CD4-positive, alpha-beta T cell treated with Interleukin-12 subunit alpha and Interleukin-12 subunit beta, for 1 hour (primary cell): ENCODE measurements at places on chromosomes 1 and 21.
A peak's percentile ranks its signal among the peaks of the same experiment; 100 is the strongest.

GRCh38 chr21:39087238-39088030, 95.8 kb downstream of the PSMG1 start:
- DNase-seq = no peak

GRCh38 chr1:193348769-193349535, 162.5 kb upstream of the B3GALT2 start:
- DNase-seq = no peak

GRCh38 chr1:206855859-206856258, 9.6 kb upstream of the IL20 start:
- DNase-seq = no peak

GRCh38 chr1:59020151-59020997, 236.5 kb upstream of the JUN start:
- DNase-seq = peak; percentile 69

DNA sequence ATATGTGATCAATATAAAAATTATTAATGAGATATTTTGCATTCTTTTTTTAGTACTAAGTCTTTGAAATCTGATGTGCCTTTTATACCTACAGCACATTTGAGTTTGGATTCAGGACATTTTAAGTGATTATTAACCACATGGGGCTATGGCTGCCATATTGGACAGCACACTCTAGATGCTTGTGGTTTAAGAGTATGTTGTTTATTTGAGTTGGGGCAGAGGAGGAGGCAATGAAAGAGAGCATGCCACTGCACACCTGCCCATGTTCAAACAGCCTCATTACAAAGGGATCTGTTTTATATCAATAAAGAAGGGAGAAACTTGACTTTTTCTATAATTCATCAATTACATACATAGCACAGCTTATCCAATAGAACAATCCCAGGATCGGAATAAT, 99.4 kb upstream of the EDEM3 start:
- DNase-seq = no peak

GRCh38 chr1:55812281-55812680, 597.1 kb upstream of the USP24 start:
- DNase-seq = no peak

DNA sequence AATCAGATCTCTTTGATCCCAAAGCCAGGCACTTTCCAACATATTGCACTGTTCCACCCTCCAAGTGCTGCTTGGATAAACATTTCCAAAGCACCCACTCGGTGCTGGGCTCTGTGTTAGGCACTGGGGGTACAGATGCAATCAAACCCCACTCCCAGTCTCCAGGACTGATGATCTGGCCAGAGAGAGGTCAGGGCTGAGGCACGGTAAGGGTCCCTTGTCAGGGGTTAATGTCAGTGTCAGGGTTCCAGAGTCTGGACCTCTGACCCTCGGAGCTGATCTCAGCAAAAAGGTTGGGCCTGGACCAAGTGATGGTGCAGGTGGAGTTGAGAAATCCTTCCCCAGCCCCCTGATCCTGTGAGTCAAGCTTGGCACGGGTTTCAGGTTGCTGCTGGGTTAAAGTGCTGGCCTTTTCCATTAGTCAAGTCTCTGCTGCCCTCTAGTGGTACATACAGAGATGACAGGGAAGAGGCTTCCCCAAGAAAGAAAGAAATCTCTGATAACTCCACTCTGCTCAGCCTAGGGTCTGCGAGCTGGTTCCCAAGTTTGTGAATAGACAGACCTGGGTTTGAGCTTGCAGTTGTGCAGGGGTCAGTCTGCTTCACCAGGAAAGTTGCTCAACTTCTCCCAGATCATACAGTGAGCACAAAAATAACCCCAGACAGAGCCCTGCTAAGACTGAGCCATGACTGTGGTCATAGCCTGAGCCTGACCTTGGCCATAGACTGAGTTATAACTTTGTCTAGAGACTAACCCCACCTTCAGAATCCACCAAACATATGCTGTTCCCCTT, 74.6 kb downstream of the DMRTA2 start:
- DNase-seq = peak; percentile 53

DNA sequence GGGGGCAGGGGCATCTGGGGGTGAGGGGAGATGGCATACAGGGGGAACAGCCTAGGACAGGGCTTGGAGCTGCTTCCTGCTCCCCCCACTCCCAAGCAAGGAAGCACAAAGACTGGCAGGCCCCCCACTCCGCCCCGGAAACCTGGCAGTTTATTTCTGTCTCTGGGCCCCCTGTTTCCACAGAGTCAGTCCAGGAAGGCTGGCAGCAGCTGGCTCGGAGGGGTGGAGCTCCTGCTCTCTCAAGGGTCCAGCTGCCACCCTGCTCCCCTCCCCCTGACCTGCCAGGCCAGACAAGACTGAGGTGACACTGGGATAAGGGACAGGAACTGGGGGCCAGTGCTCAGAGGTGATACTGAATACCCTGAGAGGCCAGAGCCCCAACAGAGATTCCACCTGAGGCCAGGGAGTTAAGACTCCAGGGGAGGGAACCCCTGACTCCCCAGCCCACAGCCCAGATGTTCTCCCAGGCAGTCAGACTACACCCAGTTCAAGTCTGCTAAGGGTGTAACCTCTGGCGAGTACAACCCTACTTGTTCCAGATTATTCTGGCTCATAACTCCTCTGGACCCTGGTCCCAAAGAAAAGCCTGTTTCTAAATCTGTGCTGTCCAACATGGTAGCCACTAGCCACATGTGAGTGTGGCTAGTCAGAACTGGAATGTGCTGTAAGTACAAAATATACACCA, 26.3 kb downstream of the AHDC1 start:
- DNase-seq = no peak

- DNase-seq = no peak
These were observed 6.0 kb upstream of the LIN28A start for GRCh38 chr1:26404641-26405040.

GRCh38 chr1:241950390-241950789, 7.2 kb upstream of the BECN2 start:
- DNase-seq = no peak

DNA sequence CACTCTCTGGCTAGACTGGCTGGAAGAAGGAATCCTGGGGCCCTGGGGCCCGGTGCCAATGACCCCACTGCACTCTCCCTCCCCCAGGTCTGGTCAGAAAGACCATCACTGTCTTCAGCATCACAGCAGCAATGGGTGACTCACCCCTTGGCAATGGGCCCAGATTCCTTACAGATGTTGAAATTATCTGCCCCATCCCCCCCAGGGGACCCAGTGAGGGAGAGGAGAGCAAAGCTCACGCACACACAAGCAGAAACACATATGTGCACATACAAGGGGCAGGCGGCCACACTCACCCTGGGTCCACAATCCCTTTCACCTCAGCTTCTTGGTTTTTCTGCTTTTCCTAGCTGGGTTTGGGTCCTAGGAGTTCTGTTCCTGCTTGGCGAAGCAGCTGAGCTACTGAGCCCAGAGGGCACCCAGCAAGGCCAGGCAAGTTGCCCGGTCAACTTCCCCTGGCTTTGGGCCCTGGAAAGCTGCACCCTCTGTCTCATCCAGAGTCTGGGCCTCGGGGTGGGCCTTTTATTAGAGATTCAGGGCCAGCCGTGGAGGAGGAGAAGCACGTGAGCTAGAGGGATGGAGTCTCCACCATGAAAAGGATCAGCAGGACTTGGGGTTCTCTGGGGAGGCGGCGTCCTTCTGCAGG, 2.6 kb downstream of the COL16A1 start:
- peak; percentile 11 for DNase-seq

DNA sequence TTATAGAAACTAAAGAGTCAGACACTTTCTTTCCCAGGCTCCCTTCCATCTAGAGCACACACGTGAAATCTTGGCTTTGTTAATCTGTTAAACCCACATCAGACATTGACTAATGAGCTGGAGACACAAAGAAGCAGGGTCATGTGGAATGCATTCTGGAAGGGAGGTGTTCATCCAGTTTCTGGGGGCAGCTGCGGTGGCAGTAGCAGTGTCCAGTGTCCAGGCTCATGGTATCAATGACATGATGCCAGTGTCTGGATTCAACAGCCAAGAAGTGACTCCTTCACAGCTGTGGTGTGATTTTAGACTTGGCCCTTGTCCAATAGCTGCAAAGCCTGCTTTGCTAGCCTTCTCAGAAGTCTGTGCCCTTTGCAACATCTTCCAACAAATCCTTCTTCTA, 95.2 kb downstream of the NTPCR start:
- no peak for DNase-seq

DNA sequence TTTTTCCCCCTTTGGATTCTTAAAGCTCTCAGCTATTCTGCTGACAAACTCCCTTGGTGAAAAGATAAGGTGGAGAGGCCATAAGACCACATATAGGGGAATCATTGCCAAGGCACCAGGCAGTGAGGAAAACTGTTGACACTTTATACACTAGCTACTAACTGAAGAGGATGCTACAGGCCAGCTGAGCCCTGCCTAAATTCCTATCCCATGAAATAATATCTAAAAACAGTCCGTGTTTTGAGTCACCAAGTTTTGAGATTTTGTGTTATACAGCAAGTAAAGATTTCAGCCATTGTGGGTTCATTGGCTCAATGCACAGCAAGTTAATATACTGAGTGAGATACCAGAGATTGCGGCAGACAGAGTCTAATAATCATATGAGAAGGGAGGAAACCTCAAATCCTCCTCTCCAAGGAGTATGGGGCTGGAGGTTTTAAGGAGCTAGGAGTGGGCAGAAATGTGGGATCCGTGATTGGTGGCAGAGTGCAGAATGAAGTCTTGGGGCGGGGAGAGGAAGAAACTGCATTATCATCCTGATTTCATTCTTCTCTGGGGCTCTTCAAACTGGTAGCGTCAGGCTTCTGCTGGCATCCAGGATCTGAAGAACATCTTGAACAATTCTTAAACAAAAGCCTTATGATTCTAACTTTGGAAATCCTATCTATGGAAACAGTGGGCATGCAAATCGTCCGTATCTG, 9.2 kb downstream of the CLDN8 start:
- DNase-seq = no peak

DNA sequence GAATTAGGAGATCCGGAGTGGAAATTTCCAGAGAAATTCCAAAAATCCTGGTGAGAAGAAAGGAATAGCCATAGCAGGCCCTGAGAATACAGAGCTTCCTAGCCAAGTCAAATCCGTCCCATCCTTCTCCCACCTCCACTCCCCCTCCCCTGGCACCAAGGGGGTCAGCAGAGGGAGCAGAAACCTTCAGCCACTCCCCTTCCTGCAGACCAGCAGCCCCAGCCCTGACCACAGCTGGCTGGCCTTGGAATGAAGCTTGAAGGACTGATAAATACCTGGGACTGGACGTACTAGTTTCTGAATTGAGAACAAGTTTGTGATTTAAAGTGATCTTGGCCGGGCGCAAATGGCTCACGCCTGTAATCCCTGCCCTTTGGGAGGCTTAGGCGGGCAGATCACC, 13.8 kb upstream of the RIPPLY3 start:
- DNase-seq = no peak

DNA sequence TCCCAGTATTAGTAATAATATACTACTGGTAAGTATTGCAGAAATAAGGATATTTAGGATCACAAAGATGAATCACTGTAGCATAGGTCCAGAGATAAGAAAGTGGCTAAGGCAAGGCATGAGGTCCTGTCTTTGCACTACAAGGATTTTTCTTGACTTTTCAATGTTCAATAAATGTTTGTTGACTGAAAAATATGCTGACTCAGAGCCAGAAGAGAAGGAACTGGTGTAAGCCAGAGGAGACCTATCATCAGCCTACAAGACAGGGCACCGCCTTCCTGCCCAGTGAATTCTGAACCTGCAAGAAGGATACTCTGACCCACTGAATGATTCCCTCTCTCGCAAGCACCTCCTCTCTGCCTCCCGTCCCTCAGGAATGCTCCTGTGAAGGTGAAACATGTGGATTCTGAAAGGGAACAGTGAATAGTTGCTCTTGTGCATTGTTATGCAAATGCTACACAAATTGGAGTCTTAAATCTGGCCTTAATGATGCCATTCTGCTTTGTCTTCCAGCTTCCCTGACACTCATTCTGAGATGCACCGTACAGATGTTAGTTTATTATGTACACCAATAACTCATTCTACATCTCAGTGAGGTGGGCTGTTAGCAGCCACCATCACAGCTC, 540.0 kb downstream of the OMA1 start:
- DNase-seq = no peak

GRCh38 chr21:22253761-22254160, 1255.6 kb downstream of the NCAM2 start:
- DNase-seq = no peak

GRCh38 chr1:81607086-81607485, 193.6 kb upstream of the ADGRL2 start:
- DNase-seq = no peak

- peak; percentile 78 for DNase-seq
These were observed 76.8 kb downstream of the CD46 start for GRCh38 chr1:207828485-207829158.
